ENCODE measurements at places on chromosomes 2 and 18.

DNA sequence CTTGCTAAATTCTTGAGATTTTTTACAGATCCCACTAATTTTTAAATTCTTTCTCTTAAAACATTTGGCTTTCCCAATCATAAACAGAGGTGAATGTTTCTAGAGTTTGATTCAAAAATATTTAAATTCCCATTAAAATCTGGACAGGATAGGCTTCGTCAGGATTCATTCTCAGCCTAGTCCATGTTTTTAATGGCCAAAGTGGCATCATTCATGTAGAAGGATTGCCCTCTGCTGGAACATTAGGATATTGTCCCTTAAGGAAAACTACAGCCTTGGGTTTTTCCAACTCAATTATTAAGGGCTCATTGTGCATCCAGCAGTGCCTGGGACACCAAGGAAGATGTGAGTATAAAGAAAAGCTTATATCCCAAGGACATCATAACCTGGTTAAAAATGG is 71.7 kb downstream of the TPGS2 start:
- DNase-seq, result no peak
- no peaks in the 10 kb centered on the region for H3K36me3 ChIP-seq
- no peak overlapping the region for H3K4me3 ChIP-seq
- peaks cover 4% of the 10 kb centered on the region for H3K27me3 ChIP-seq
- no peak overlapping the region for H3K27ac ChIP-seq
- no peaks in the 10 kb centered on the region for H3K4me1 ChIP-seq

DNA sequence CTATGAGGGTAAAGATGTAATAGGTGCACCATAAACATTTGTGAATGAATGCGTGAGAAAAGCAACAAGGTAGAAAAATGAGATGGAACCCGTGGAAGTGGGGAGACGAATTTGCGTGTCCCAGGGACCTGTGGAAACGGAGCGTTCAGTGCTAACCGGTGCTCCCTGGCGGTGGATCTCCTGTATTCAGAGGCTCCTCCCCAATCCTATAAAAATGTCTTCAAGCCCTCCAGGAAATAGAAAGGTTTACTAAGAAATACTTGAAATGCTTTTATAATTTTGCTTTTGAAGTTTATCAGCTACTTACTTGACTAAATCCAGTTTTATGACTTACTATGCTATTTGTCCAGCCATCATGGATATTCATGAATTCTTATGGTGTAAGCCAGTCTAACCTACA is 62.8 kb upstream of the RBM44 start:
- no peaks in the 10 kb centered on the region for H3K27me3 ChIP-seq
- H3K27ac ChIP-seq, result no peak overlapping the region
- no peak for DNase-seq
- peaks cover 10% of the 10 kb centered on the region for H3K36me3 ChIP-seq
- no peak overlapping the region for H3K4me3 ChIP-seq

DNA sequence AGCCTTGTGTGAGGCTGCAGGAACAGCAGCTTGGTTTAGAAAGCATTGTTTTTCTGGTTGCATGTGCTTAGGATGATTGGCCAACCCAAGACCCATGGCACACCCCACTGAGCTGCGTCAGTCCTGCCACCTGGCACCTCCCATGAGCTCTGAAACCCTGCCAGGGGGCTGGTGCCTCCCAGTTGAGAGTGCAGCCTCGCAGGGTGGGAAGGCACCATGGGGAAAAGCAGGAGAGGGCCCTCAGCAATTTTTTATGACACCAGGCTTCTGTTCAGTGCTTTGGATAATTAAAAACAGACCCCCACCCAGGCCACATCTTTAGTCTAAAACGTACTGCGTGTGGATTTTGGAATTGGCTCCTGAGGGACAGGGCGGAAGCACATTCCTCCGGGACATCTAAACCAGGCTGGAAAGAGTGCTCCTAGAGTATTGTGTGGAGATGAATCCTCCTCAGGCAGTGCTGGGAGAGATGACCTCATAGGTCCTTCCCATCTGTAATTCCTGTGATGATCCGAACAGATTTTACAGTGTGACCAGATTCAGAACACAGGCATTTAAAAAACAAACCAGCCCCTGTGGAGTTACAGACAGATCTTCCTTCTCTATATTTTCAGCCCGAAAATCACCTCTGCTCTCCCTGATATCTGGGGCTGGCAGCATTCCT is 438.3 kb downstream of the ZNF521 start:
- no peaks in the 10 kb centered on the region for H3K4me1 ChIP-seq
- H3K36me3 ChIP-seq, result no peaks in the 10 kb centered on the region
- DNase-seq, result no peak

DNA sequence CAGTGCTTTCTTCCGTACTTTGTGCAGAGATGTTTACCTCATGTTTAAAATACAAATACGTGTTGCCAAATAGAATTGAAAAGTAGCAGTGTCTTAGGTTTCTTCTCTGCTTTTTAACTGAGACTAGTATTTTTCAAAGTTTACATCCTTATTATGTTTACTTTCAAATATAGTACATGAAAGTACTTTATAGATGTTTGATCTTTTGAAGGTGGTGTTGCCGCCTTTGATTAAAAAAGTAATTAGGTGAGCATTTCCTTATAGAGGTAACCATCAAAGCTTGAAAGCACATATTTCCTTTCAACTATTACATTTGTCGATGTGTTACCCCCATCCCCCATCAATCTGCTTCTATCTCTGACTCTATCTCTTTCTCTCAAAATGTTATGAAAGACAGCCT is 87.0 kb downstream of the CERS6 start:
- no peak overlapping the region for H3K4me3 ChIP-seq
- H3K4me1 ChIP-seq, result peaks cover 5% of the 10 kb centered on the region
- H3K27me3 ChIP-seq, result no peaks in the 10 kb centered on the region
- no peak overlapping the region for H3K27ac ChIP-seq
- no peaks in the 10 kb centered on the region for H3K36me3 ChIP-seq

DNA sequence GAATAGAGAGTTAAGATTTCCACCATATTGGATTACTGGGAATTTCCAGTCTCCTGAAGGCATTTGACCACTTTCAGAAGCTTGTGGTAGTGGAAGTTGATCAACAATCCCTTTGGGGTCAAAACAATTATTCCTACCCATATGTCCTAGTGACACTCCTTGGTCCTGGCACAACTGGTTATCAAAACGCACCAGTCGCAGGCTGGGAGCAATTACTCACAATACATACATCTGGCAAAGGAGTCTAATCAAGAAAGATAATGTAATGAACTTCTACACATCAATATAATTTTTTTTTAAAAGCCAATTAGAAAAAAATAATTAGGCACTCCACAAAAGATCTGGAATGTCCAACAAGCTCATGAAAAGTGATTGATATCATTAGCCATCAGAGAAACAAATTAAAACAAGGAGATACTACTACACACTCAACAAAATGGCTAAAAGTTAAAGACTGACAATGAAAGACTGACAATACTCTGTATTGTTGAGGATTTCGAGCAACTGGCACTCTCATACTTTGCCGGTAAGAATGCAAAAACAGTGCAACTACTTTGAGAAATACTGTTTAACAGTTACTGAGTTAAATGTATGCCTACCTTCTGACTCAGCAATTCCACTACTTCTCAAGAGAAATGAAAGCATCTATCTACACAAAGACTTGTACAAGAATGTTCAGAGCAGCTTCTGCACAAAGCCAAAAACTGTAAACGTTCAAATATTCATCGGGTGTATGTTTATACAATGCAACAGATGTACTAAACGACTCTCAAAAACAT is 2.0 kb downstream of the INO80C start:
- no peak overlapping the region for H3K4me3 ChIP-seq
- no peak for DNase-seq
- no peaks in the 10 kb centered on the region for H3K27me3 ChIP-seq

DNA sequence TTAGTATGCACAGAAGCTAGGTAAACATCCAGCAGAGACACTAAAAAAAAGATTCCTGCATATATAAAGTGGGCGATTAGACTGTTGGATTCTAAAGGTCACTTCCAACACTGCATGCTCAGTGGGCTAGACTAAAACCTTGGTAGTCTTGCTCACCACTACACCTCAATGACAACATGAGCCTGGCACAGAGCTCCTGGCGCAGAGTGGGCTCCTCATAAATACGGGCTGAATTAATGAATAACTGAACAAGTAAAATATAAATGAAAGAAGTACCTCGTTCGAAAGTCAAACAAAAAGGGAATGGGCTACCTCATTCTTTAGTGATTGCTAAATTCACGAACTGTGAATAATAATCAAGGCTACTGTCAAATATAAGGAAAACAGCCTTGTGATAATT is 185.3 kb downstream of the STK39 start:
- DNase-seq, result no peak
- peaks cover 3% of the 10 kb centered on the region for H3K4me1 ChIP-seq
- H3K27me3 ChIP-seq, result no peaks in the 10 kb centered on the region
- H3K4me3 ChIP-seq, result no peak overlapping the region
- H3K27ac ChIP-seq, result no peak overlapping the region
- H3K36me3 ChIP-seq, result no peaks in the 10 kb centered on the region

DNA sequence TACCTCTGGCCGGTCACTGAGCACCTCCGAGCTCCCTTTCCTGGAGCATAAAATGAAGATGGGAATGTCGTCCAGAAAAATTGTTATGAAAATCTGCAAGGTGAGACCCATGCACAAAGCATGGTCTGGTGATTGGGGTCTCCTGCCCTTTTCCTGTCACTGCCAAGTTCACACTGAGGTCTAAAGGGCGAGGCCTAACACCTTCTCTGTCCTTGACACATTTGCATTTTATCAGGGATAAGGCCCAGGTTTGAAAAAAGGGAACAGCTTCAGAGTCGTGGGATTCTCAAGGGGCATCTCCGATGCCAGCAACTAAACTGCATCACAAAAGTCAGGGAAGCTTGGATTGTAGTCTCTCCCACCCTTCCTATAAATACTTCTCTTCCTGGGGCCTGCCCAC is 24.7 kb downstream of the GNAL start:
- H3K27ac ChIP-seq, result no peak overlapping the region
- no peak for DNase-seq
- H3K4me1 ChIP-seq, result no peaks in the 10 kb centered on the region
- H3K4me3 ChIP-seq, result no peak overlapping the region
- H3K36me3 ChIP-seq, result no peaks in the 10 kb centered on the region

Measured in T-cell (primary cell).